ENCODE measurements at places on chromosomes 6 and 20.

DNA sequence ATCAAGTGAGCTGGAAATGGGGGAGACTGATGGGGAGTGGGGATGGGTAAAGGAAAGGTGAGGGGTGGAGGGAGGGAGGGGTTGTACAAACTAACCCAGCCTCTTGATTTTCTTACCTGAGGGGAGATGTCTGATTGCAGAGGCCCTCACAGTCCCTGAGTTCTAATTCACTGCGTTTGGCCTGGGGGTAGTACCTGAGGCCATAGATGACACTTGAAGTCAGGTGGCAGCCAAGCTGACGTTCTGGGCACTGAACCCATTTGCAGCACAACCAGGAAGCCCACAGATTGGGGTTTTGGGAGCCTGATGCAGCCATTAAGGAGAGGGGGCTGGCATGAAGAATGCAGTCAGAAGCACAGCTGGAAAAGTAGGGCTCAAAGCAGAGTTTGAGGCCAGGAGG lies 153.8 kb upstream of the DTNBP1 start:
- no peak for DNase-seq

DNA sequence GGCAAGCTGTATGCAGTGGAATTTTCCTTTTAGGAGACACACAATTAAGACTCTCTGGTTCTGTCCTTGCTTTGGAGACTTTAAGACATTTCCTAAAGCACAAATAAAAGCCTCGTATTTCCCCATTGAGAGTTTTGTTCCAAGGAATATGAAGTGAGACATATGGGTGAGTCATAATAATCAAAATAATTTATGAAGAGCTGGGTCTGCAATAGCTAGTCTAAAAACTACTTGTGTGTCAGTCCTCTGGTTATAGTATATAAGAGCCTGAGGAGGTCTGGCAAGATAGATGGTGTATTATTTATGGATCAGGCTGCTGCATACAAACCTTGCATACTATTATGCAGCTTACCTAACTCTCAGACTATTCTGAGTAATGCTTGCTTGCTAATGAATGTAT lies 142.6 kb downstream of the ADGRG6 start:
- DNase-seq = no peak

DNA sequence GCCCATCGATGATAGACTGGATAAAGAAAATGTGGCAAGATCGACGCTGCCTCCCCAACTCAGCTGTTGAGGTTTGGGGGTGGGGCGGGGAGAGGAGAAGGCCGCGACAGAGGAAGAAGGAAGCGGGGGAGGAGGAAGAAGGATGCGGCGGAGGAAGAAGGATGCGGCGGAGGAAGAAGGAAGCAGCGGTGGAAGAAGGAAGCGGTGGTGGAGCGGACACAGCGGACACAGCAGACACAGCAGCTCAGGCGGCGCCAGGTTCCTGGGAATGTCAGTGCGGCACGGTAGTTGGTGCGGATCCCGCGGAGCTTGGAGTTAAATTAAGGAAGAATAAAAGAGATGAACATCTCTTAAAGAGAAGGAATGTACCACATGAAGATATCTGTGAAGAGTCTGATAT lies 163.9 kb upstream of the NT5E start:
- DNase-seq = no peak

- DNase-seq = no peak
Observed at GRCh38 chr20:52965380-52965779, 6.8 kb upstream of the TSHZ2 start.

DNA sequence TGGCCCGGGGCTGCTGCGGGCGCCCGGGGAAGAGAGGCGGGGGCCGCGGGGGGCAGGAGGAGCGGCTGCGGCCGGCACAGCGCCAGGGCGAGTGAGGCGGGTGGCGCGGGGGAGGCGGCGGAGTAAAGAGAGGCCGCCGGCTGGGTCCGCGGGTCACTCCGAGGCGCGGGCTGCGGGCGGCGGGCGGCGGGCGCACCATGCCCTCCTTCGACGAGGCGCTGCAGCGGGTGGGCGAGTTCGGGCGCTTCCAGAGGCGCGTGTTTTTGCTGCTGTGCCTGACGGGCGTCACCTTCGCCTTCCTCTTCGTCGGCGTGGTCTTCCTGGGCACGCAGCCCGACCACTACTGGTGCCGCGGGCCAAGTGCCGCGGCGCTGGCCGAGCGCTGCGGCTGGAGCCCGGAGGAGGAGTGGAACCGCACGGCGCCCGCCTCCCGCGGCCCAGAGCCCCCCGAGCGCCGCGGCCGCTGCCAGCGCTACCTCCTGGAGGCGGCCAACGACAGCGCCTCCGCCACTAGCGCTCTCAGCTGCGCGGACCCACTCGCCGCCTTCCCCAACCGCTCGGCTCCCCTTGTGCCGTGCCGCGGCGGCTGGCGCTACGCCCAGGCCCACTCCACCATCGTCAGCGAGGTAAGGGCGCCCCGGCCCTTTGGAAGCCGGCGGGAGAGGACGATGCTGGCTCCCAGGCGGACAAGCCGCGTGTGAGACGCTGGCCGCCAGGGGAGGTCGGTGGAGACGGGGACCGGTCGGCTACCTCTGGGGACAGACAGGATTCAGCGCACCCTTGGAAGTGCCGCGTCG lies at the start of gene SLC22A3:
TSS of gene SLC22A3 (plus strand) at position 156 of the 797 bp plus-strand sequence. CDS start at position 198, 42 bp downstream.
- DNase-seq = peak; percentile 15

- DNase-seq = no peak
Observed at GRCh38 chr6:1055015-1055921, 256.6 kb upstream of the FOXQ1 start.

GRCh38 chr6:45614488-45615285 lies 237.0 kb upstream of the SUPT3H start:
- peak; percentile 27 for DNase-seq

- no peak for DNase-seq
Observed at GRCh38 chr6:156801712-156802111, 24.5 kb downstream of the ARID1B start.

GRCh38 chr6:139647841-139648240 lies 273.4 kb upstream of the CITED2 start:
- no peak for DNase-seq

DNA sequence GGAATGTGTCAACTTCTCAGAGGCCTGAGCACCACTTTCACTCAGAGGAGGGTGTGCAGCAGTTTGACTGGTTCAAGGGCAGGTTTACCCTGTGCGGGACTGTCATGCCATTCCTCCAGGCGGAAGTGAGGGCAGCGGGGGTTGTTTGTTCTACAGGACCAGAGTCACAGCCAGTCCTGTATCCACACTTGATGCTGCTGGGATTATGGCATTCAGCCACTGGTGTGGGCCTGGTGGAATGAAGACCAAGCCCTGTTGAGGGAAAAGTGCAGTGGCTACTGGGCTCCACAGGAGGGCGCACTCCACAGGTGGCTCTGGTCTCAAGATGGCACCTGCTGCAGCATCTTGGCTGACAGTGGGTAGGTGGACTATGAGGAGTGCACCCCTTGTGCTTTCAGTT lies 14.8 kb downstream of the SEMG2 start:
- no peak for DNase-seq

GRCh38 chr6:10901770-10902169 lies 14.9 kb downstream of the SYCP2L start:
- no peak for DNase-seq

DNA sequence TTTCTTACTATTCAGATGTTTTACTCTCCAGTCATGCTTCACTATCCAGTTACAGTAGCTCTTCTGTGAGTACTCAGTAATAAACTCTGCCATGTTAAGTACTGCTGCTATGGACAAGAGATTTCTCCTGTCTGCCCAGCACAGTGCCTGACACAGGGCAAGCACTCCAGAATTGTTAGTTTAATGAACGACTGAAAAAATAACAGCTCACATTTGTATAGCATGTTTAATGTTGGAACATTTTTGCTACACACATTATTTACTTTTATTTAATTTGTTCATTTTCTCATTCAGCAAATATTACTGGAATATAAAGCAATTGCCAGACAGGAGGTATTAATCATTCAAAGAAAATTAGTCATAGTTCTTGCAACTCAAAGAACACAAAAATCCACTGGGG lies 142.6 kb upstream of the HMGN3 start:
- peak; percentile 33 for DNase-seq
